ENCODE measurements at places on chromosomes 3 and 15.

DNA sequence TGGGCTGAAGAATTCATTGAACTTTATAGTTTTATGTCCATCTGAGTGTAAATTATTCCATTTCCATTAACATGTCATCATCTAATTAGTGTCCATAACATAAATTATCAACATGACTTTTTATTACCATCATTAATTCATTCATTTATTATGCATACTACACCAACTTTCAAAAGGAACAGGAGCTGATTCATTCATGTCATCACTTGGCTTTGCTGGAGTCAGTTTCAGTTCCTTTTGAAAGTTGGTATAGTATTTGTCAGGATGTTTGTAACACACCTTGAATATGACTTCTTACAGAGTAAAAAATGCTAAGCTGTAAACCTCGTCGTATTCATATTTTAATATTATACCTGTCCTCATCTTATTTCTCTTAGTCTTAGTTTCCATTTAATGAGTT, 298.0 kb upstream of the RBMS3 start:
- no peak for DNase-seq

DNA sequence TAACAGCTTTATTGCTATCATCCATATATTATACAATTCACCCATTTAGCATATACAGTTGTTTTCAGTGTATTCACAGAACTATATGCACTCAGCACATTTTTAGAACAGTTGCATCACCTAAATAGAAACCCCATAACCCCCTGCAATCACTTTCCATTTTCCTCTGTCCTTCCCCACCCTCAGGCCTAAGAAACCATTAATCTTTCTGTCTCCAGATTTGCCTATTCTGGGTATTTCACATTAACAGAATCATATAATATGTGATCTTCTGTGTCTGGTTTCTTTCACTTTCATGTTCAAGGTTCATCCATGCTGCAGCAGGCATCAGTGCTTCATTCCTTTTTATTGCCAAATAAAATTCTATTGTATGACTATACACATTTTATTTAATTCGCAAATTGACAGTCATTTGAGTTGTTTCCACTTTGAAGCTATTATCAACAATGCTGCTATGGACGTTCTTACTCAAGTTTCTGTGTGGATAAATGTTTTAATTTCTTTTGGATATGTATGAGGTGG, 39.8 kb downstream of the ADAMTS17 start:
- DNase-seq: no peak

DNA sequence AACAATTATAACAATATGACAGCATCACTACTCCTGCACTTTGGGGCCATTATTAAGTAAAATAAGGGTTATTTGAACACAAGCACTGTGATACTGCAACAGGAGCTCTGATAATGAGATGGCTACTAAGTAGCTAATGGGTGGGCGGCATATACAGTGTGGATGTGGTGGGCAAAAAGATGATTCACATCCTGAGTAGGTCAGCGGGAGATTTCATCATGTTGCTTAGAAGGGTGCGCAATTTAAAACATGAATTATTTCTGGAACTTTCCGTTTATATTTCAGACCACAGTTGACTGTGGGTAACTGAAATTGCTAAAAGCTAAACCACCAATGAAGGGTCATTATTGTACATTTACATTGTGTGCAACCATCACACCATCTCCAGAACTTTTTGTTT, 42.3 kb downstream of the FBXO22 start:
- DNase-seq: no peak

- no peak for DNase-seq
Measured at GRCh38 chr15:57112178-57112577, 193.7 kb downstream of the TCF12 start.

GRCh38 chr3:141411251-141411771, 43.0 kb downstream of the ZBTB38 start:
- no peak for DNase-seq

DNA sequence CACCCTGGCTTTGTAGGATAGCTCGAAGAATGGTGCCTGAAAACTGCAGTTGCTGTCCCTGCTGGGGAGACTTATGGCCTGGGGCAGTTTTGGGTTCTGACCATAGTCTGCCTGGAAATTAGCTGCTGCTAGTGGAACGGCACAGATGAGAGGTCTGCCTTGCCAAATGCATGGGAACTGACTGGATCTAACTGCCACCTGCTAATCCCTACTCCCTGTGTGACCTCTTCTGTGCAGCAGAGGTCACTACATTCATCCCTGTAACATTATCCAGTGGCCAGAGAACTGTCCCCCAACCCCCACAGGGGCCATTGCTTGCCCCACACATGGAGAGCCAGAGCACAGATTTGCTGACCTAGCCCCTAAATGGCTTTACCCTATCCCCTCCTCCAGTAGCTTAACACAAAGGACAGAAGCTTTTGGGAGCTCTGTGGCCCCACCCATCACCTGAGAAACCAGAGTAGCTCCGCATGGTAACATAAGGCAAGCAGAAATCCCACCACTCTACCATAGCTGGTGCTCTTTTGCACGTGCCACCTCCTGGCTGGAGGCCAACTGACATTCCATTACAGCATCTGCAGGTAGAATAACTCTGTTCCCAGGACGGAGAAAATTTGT, 840.0 kb downstream of the EPHA3 start:
- no peak for DNase-seq

DNA sequence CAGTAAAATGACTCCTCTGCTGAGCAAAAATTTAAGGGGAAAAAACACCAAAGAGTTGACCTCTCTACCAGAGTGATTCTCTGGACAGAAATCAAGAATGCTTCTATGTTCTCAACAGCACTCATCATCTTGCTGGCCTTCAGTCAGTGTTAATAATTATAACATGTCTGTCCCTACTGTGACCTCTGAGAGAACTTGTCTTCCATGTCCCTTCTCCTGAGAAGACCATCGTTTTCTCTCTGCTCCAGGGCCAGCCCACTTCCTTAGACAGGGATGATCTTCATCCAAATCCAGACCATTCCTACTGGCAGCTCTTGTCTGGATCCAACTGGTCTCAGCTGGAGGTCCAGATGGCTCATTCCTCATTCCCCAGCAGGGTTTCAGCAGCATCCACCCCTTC, 139.0 kb upstream of the NECTIN3 start:
- DNase-seq: no peak

DNA sequence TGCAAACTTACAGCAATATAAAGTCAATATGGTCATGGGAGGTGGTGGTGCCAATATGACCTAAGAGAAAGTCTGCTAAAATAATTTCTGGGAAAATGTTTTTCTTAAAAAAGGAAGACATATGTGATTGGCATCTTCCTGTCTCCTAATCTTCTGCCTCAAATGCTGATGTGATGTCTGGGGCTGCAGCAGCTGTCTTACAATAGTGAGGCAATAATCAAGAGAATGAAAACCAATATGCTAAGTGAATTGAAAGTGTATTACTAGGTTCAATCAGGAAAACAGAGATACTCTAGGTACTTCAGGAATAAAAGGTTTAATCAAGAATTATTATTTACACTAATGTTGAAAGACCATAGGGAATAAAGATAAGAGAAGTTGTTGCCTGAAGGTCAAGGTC, 7.2 kb upstream of the STT3B start:
- no peak for DNase-seq

DNA sequence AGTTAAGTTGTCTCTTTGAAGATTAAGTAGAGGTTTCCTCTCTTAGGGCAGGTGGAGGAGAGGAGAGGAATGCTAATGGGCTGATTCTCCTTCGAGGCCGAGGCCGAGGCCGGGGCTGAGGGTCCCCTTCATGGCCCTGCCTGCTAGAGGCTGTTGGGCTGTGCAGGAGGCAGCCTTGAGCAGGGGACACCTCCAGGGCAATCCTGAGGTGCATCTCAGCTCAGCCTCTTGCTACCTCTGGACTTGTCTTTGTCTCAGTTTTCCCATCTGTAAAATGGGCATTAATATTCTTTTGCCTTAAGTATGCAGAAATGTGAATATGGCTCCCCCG, 97.7 kb upstream of the PRR20G start:
- DNase-seq: no peak
